Activated CD4-positive, alpha-beta T cell treated with anti-CD3 and anti-CD28 coated beads for 36 hours (primary cell): ENCODE measurements at places on chromosomes 7 and 10. TPM values are rescaled to one million over a fixed set of nuclear protein-coding genes. Genes with fewer than 3 reads are reported as not detected.

Gene TEX47
- total RNA-seq, result not detected

Gene TAS2R4
- 0.60 TPM for total RNA-seq

Gene MYL7
- total RNA-seq, result not detected

Gene SFRP5
- total RNA-seq, result not detected

Gene FAM3C
- total RNA-seq, result 14.9 TPM

Gene TRIM50
- not detected for total RNA-seq

Gene EMX2
- total RNA-seq, result not detected

DNA sequence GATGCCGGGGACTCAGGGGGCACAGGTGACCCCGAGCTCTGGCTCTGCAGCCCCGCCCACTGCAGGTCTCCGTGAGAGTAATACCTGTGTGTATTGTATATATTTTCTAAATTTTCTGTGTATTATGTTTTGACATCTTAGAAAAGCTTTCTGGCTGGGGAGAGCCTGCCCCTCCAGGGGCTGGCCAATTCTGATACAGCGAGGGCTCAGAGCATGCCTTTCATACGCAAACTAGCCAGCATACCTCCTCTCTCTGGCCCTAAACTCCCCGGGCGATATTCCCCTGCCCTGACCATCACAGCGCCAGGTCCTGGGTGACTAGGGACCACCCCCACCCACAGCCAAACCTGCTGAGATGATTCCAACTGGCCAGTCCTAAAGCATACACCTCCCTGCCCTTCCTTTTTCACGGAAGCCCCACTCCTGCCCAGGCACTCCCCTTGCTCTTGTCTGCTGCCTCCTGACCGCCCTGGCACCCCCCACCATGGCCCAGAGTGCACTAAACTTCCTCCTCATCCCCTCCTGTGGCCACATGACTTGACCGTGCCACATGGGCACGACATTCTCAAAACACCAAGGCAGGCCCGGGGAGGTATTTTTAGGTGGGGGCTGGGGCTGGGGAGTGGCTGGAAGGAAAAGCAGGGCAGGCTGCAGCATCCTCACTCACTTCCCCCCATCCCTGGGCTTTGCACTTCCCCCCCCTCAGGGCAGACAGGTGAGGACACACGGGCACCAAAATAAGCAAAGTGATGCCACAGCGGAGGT is 61.5 kb downstream of the INSIG1 start:
- no peak for DNase-seq

- no peak for DNase-seq
Observed at GRCh38 chr7:15068324-15068723, 165.8 kb upstream of the DGKB start.

GRCh38 chr10:6912929-6913328 is 332.9 kb upstream of the PRKCQ start:
- no peak for DNase-seq

GRCh38 chr7:16881844-16882243 is at the start of gene AGR3:
TSS of gene AGR3 (minus strand) at chr7:16881983. CDS start at chr7:16878618, 3,365 bp downstream.
- no peak for DNase-seq

- no peak for DNase-seq
Observed at GRCh38 chr10:18303851-18304801, 163.9 kb downstream of the CACNB2 start.

- DNase-seq, result no peak
Observed at GRCh38 chr10:50417486-50417885, 166.2 kb upstream of the ASAH2 start.

DNA sequence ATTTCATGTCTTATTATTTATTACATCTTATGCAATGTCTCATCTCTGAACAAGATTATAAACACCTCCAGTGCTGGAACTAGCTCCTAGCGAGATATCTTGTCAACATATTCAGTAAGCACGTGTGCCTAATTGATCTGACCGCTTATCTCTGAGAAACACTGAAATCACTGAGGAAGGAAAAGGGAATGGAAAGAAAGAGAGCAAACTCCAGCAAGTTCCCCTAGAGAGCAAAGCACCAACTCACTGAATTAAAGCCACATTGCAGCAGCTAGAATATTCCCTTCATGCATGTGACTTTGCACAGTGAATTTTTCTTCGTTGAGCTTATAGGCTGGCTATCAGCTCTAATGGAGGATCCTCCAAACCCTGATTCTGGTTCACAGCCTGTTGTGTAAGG is 177.1 kb upstream of the FRMD4A start:
- DNase-seq, result no peak

DNA sequence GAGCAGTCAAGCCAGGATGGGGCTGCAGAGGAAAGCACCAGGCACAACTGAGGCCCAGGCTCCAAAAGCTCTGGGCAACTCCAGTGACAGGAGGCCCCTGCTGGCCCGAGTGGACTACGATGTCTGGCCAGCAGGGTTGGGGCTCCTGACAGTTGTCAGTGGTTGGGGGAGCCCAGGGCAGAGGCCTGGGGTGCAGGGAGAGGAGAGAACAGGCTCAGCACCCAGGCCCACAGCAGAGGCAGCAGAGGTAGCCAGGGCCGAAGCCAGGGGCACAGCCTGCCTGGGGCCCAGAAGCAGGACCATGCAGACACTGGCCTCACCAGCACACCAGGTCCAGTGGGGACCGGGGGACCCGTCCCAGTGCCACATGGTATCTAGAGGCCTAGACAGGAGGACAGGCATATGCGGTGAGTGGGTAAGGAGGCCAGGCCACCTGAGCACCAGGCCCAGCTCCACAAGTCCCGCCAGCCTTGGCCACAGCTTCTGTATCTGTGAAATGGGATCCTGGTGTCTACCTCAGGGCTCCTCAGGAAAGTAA is 46.0 kb upstream of the LRRC18 start:
- DNase-seq, result no peak

DNA sequence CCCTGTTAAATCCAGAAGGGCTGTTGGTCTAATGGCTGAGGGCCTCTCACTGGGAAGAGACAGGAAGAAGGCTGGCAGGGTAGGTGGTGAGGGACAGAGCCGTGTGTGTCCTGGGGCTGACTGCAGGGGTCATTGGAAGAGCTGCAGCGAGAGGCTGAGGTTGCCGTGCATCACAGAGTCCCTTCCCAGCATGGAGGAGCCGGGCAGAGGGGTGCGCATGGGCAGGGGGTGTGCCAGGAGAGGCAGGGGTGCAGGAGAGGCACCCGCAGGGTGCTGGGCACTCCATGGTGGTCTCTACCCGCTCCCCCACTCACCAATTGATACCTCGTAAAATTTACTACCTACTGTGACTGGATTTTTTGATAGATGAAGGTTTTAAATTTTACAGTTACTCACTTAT is 124.3 kb downstream of the ACTR3B start:
- DNase-seq, result no peak

DNA sequence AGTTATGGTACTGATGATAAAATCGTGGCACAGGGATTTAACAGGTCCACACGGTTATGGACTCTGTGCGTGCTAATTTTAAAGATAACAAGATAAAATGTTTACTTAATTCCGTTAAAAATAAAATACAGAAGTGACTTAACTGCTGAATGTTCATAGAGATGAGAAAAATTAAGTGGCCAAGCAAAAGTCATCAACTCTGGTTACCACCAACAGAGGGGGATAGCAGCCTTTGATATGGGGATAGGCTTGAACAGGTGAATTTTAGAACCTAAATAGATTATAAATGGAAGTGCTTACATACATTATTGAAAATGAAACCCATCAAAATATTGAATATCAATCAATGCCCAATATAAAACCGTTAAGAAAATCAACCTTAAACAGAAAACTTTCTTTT is 245.0 kb downstream of the WDR37 start:
- DNase-seq, result no peak

- DNase-seq, result no peak
Observed at GRCh38 chr7:81839708-81840369, 70.0 kb upstream of the HGF start.

GRCh38 chr10:97428572-97428981 is 2.6 kb downstream of the PGAM1 start:
- DNase-seq, result peak; percentile 53

DNA sequence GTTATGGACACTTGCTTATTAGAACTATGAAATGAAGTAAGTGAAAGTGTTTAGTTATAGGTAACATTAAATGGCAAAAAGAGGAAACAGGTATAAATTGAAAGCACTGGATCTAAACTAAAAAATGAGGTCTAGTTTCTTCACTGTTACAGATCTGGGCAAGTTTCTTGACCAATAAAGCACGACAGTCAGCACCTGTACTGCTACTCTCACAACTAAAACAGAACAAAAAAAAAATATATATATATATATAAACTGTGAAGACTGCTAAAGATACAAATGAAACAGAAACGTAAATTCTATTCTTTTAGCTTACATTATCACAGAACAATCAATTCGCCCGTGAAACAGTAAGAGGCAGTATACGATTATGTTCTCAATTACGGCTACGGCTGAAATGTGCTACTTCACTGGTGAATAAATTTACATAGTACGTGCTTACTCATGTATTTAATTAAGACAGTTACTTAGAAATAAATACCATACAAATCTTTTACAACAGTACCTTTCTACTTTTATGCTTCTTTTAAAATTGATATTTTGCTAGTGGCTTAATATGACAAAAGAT is 4.2 kb downstream of the AHR start:
- peak; percentile 9 for DNase-seq

DNA sequence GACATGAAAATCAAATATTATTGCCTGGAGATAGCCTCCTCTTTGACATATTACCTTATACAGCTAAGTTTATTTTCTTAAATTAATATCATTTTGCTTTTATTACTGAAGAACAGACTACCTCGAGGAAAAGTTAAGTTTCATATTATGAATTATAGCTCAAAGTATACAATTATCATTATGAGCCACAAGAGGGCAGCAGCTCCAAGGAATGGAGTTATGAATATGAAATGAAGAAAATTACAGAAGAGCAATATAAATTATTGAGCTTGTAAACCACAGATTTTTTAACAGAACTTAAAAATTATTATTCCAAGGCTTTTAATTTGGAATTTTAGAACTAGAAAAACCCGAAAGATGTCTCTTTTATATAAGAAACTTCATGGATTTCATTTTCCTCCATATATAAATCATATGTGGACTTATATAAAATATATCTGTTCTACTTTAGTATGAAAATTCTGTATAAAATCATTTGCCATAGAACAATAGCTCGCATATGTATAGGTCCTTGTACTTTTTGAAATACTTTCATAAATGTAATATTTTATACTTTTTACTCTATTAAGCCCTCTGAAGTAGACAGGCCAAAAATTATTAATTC is 40.1 kb downstream of the IQUB start:
- peak; percentile 41 for DNase-seq

- no peak for DNase-seq
Observed at GRCh38 chr10:16904049-16904448, 86.8 kb upstream of the RSU1 start.

- DNase-seq, result no peak
Observed at GRCh38 chr7:132142006-132142405, 434.3 kb downstream of the PLXNA4 start.

DNA sequence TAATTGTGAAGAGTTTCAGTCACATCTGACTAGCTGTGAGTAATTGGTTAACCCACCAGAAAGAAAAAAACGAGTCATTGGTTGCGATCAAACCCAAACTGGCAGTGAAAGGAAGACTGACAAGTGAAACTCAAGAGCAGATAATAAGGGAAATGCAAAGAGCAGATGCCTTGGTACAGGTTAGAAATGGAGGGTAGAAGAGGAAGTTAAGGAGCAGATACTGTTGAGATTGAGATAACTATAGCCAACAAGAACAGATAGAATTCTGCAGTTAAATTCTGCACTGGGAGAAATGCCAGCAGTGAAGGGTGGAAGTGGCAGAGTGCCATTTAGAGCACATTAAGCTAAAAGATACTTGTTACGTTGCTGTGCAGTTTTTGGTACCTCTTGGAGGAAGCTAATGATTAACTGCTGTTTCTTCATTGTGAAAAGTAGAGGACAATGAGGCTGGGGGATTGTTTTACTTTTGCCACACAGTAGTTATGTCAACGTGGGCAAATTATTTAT is 65.8 kb downstream of the CDK13 start:
- DNase-seq, result no peak

DNA sequence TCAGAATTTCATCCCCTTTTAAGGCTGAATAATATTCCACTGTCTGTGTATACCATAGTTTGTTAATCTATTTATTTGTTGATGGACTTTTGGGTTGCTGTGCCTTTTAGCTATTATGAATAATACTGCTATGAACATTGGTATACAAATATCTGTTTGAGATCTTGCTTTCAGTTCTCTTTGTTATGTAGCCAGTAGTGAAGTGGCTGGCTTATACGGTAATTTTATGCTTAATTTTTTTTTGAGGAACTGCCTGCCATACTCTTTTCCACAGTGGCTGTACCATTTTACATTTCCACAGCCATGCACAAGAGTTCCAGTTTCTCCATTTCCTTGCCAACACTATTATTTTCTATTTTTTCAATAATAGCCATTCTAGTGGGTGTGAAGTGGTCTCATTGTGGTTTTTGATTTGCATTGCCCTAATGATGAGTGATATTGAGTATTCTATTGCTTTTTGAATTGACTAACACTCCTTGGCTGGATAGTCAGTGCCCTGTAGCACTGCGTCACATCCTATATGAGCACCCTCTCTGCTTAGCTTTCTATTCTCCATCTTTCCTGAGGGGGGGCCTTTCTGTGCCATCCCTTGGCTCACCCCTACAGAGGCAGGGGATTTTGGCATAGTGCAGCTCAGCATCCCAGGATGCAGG is 29.4 kb upstream of the RAPGEF5 start:
- no peak for DNase-seq

DNA sequence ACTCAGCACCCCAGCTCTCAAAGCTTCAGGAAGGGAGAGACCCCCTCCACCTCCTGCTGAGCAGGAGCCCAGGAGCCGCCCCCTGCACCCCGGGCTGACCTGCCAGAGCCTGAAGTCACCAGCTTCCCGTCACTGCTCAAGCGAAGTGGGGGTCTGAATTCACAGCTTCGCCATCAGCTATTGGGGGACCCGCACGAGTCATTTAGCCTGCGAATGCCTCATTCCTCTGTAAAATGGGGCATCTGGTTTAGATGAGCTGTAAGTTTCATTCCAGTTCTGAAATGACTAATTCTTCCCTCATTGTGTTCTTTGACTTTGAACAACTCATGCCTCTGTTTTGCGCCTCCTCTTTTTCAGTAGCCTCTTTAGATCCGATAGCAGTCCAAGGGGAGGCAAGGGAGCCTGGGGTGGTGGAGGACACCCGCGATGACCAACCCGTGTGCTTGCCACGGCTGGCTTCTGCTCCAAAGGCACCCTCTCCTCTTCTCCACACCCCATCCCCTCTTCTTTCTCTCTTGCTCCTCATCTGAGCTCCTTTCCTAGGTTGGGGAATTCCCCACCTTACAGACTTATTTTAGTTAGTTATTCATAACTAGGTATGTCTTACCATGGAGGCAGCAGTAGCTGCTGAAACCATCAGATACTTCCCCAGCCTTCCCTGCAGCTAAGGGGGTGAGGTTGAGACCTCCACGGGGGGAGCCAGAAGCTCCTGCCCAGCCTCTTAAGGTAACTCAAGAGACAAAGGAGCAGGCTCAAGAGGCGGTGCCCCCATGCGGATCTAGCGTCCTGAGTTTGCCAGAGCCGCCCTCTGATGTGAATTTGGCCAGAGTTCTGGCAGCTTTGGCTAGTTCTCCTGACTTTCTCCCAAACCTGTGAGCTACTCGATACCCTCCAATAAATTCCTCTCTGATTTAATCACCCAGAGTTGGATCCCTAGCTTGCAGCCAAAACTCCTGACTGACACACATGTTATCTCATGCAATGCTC is 47.7 kb downstream of the RBM17 start:
- DNase-seq, result peak; percentile 83

GRCh38 chr7:6258440-6259182 is 13.8 kb downstream of the CYTH3 start:
- no peak for DNase-seq

- DNase-seq, result no peak
Observed at GRCh38 chr10:90424730-90425129, 433.1 kb downstream of the HTR7 start.

GRCh38 chr7:116223588-116223987 is 13.2 kb downstream of the TES start:
- no peak for DNase-seq
